ENCODE measurements at places on chromosomes 4 and X.

- DNase-seq, result peak; percentile 80
These were observed 1176.7 kb downstream of the NLGN4X start for GRCh38 chrX:5051831-5052491.

GRCh38 chr4:133208694-133209285 lies 59.7 kb downstream of the PCDH10 start:
- DNase-seq, result no peak

DNA sequence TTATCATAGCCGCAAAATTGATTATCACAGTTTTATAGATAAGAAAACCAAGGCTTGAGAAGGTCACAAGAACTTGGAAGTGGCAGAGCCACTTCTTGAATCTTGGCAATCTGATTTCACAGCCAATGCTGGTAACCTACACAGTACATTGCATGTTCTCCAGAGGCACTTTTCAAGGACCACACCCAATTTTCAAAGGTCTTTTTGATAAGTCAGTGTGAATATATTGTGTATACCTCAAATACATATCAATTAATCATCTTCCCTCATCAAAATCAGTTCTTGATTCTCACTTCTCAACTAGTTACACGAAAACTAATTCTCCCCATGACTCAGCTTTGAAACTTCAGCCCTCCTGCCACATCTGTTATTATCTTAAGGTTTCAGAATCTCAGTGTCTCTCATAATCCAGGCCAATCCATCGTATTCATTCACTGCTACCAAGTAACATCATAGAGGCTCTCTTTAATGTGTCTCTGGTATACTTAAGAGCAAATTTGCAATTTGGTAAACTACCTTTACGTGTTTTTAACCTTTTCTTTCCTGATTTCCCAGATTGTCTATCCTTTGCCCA lies 16.8 kb downstream of the CAMK2D start:
- DNase-seq, result no peak

GRCh38 chr4:10283761-10284160 lies 167.2 kb upstream of the WDR1 start:
- no peak for DNase-seq

- DNase-seq, result no peak
These were observed 672.8 kb downstream of the DMD start for GRCh38 chrX:32538554-32538953.

DNA sequence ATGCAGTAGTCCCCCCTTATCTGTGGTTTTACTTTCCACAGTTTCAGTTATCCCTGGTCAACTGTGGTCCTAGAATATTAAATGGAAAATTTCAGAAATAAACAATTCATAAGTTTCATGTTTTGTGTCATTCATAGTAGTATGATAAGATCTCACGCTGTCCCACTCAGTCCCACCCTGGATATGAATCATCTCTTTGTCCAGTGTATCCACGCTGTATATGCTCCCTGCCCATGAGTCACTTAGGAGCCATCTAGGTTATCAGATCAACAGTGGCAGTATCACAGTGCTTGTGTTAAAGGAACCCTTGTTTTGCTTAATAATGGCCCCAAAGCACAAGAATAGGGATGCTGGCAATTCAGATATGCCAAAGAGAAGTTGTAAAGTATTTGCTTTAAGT lies 16.2 kb upstream of the SYTL4 start:
- no peak for DNase-seq

Measured in Calu3 (cell line).